Activated CD4-positive, alpha-beta T cell treated with anti-CD3 and anti-CD28 coated beads, Interleukin-2, Interleukin-4, amounts not matched to agents 100 ng/mL and 50 ng/mL, durations not matched to agents 16 hours and 8 hours (primary cell): ENCODE measurements at places on chromosomes 1 and 21.

DNA sequence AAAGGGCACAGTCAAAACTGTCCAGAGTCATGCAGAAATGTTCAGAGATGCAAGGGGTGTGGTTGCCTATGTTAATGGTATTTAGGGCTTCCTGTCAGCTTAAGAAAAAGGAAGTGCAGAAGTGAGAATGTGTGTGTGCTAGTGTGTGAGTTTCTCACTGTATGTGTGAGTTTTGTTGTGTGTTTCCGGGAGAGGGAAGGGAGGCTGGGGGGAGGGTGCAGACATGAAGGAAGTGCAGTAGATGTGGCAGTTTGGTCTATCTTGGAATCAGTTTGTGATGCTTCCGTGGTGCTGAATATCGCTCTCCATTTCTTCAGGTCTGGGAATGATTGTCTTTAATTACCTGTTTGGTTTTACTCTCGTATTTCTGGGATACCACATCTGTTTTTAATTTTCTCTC is 16.5 kb upstream of the ATP6V1G3 start:
- DNase-seq: peak; percentile 76

- DNase-seq: no peak
Observed at GRCh38 chr1:7247791-7248548, 462.7 kb downstream of the CAMTA1 start.

DNA sequence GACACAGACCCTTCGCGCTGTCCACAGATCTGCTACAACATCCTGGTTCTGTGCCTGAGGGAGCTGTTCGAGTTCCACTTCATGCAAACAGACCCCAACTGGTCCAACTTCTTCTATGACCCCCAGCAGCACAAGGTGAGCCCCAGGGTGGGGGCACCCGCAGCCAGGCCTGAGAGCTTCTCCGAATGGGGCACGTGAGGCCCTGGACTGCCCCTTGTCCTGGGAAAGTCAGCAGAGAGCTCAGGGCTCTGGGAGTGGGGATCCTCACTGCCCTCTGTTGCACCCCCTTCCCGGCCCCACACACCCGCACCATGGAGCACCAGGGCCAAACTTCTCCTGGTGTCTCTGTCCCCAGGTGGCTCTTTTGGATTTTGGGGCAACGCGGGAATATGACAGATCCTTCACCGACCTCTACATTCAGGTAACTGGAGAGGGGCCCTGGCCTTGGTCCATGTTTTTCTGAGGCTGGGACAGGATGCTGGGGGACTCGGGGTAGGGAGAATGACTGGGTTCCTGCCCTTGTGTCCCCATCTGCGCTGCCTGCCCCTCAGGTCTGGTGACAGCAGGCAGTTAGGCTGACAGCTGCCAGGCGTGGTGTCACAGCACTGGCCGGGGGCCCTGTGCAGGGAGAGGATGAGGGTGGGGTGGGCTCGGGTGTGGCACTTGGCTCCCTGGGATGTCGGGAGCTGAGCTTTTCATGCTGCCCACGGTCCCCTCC is 44.6 kb downstream of the COQ8A start:
- DNase-seq: no peak

- DNase-seq: no peak
Observed at GRCh38 chr1:165075725-165076370, 280.7 kb downstream of the LMX1A start.

GRCh38 chr21:36744560-36745231 is 45.8 kb downstream of the SIM2 start:
- no peak for DNase-seq

- no peak for DNase-seq
Observed at GRCh38 chr1:83077411-83077810, 921.5 kb downstream of the TTLL7 start.

DNA sequence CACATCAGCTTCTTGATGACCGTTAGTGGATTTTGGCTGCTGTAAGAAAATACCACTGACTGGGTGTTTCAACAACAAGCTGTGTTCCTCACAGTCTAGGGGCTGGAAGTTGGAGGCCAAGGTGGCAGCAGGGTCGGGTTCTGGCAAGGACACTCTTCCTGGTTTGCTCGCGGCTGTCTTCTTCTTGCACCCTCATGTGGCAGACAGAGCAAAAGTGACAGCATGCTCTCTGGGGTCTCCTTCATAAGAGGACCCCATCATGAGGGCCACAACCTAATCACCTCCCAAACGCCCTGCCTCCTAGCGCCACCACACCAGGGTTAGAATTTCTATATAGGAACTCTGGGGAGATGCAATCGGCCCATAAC is 18.6 kb upstream of the TSPEAR start:
- no peak for DNase-seq

GRCh38 chr1:170545476-170545875 is 13.5 kb downstream of the GORAB start:
- no peak for DNase-seq

DNA sequence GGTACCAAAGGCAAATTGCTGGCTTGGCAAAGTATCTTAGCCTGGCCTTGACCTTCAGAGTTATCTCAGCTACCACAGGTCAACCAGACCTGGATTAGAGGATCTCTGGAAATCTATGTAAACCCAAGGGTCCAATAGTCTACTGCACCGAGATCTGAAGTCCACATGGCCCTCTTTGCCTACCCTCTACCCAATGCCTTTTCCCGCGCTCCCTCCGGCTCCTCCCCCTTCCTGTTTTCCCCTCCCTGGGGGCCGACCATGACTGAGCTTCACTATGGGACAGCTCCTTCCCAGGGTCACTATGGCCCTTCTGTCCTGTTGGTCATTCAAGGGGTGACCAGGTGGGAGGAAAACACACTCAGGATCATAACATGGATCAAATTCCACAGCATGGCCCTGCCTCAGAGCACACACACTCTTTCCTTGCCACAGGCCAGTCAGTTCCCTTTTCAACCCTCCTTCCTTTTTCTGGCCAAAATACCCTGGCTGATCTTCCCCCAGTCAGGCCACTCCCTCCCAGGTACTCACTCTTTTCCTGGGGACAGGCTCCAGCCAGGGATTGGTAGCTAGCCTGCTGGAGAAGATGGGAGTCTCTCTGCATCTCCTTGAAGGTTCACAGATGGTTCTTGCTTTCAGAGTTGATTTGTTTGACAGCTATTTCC is 19.1 kb upstream of the TMEM183A start:
- no peak for DNase-seq

DNA sequence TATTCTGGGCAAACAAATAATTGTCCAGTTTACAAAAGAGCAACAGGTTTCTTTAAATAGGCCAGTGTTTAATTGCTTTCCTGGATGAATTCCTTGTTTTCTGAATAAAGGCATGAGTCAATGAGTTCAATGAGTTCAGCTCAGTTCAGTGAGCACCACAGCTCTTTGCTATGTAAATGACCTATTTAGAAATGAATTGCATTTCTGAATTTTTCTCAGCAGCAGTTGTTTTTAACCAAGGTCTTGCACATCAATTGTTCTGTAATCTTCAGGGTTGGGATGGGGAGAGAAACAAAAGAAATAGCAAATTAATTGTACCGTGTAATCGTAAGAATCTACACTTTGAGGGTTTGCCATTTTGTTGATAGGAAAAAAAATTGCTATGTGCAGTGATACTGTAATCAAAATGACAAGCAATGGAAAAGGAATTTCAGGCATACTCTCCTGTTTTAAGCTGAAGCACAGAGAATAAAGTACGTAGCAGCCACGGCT is 45.7 kb downstream of the MIS18A start:
- DNase-seq: no peak

DNA sequence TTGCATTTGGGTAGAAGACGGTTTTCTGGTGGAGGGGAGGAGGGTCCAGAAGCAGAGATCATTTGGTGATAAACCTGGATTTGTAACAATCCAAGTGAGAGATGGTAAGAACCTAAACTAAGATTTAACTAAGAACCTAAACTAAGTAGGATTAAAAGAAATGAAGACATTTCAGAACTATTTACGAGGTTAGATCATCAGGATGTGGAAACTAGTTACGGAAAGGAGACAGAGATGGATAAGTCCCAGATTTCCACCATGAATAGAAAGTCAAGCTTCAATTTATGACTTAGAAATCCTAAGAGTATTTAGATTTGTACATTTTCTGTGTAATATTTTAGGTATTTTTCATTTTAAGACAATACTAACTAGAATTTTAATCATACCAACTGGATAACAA is 86.3 kb downstream of the SEC16B start:
- DNase-seq: no peak

DNA sequence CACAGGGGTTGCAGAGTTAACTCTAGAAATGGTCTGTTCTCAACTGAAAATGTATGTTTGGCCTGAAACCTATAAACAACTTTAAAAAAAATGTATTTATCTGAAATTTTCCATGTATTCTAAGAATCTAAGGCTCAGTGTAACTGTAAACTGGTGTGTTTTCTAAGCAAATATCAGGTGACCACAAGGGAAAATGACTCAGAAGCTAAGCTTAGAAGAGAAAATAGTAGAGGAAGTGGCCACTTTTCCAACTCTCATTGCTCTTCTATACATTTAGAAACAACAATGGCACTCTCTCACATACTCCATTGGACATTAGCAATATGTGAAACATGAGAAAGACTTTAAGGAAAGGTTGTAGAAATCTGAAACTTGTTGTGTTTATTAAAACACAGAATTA is 7.5 kb downstream of the TNFSF18 start:
- DNase-seq: peak; percentile 1

- DNase-seq: peak; percentile 88
Observed at GRCh38 chr1:246428542-246429308, 78.4 kb downstream of the SMYD3 start.
